ENCODE measurements at places on chromosomes 7 and 10.

DNA sequence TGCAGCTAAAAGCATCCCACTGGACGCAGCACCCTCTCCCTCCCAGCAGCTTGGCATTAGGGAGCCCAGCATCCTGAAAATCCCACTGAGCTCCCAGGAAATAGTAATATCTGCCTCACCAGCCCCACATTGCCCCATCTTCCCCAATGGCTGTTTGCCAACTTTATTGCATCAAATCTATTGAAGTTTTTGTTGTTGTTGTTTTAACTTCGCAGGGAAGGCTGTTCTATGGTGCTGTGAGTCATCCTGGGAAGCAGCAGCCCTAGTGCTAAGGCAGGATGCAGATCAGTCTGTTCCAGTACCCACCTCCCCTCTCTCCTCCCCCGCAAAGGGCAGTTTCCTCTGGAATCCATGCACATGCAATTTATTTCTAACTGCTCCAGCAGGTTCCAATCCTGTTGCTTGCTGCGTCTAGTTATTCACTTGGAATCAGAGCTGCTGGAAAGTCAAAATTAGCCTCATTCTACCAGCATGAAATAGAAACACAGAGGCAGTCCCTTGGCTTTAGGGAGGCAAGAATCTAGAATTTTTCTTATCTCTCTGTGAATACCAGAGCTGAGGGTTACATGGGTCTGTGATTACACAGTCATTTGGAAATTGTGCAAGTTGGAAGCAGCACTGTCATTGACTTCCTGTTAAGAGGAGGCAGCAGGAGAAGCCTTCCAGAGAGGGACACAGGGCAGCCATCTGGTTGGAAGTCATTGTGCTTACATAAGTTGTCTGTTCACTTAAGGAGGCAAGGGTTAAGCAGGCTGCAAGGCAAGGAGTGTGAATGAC lies 115.9 kb upstream of the CACUL1 start:
- DNase-seq = no peak

DNA sequence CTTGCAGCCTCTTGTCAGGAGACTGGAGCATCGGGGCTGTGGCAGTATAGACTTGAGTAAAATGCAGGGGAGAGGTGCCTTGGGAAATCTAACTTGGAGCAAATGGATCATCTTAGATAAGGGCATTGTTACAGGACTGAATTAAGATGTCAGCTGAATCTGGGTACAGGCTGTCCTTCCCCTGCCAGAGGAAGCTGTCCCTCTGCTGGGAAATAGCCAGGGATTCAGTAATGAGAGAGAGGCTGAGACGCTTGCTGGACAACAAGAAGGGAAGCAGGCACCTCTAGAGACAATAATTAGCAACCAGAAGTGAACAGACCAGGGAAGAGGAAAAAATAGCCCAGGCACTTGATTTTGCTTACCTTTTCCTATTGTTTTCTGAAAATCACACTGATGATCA lies 20.7 kb upstream of the RAPGEF5 start:
- no peak for DNase-seq

DNA sequence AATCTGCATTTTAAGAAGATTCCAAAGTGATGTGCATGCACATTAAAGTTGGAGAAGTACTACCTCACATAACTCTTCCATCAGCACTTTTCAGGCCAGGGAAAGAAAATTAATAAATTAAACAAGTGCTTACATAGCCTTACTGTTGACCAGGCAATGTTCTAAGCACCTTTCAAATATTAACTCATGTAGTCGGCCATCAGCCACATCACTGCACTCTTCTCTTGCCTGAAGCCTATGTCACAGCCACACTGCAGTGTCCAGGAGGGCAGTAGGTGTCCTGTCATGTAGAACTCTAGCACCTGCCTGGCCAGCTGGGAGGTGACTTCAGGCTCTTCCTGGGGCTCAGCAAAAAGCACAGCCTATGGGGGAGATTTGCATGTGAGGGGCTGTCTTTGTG lies 71.5 kb downstream of the CDK1 start:
- no peak for DNase-seq

DNA sequence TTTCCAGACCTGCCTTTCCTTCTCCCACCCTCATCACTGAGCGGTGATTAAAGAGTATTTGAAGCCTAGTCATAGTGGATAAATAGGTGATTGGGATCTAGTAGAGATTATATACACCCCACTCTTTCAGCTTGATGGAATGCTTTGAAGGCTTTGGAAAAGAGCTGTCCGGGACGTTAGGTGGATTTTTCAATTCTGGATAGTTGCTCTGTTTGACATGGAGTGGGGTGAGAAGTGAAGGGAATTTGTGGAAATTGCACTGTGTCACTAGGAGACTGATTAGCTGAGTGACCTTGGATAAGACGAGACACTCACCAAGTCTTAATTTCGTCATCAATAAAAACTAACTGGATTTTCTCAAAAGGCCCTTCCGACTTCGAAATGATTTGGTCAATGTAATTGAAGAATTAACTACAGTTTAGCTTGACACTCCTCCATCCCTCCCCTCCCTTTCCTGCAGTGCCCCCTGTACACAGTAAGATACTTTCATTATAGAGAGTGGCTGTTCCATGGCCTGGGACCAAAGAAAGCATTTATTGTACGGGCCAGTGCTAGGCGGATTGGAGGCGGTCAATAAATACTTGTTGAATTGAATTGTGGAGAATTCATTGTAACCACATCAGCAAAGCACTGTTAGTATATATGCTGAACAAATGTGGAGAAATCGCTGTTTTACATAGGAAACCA lies 962 bp downstream of the ZKSCAN1 start:
- no peak for DNase-seq

- no peak for DNase-seq
Observed at GRCh38 chr10:17683541-17683940, 39.6 kb downstream of the STAM start.

DNA sequence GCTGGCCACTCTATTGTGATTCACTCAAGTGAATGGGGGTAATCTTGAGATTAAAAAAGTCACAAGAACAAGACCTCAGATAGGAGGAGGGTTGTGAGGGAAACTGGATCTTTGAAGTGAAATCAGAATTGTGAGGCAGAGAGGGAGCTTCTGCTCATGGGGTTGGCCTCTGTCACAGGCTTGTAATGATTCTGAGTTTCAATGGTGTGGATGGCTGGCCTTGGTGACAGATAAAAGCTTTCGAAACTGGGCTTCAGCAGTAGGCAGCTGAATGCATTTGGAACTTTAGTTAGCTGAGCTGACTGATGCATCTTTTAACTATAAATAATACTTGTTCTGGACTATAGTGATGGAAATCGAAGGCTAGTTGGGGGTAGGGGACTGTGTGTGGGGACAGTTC lies 12.2 kb downstream of the TAS2R60 start:
- DNase-seq = no peak

All from CD8-positive, alpha-beta T cell (primary cell).